NCI-H774 (cell line): ENCODE measurements at places on chromosomes 2 and 18.

DNA sequence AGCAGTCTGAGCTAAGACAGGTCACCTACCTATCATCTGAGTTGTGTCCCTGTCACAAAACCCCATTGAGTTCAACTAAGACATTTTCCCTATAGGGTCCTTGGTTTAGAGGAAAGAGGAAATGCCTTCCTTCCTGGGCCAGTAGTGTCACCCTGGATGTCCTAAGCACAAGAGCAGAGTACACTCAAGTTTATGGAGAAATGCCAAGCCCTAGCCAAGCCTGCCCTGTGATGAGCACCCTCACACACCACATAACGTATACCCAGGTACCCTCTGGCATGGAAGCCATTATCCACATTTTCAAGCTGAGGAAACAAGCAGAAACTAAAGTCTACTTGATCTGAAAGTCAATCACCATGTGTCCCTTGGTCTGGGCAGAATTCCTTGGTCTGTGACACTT is 37.3 kb downstream of the SUCLG1 start:
- no peak for DNase-seq

- DNase-seq = no peak
Observed at GRCh38 chr2:24363301-24363700, 3.0 kb upstream of the ITSN2 start.

GRCh38 chr2:131094463-131095281 is 1.4 kb upstream of the FAM168B start:
- no peak for DNase-seq

DNA sequence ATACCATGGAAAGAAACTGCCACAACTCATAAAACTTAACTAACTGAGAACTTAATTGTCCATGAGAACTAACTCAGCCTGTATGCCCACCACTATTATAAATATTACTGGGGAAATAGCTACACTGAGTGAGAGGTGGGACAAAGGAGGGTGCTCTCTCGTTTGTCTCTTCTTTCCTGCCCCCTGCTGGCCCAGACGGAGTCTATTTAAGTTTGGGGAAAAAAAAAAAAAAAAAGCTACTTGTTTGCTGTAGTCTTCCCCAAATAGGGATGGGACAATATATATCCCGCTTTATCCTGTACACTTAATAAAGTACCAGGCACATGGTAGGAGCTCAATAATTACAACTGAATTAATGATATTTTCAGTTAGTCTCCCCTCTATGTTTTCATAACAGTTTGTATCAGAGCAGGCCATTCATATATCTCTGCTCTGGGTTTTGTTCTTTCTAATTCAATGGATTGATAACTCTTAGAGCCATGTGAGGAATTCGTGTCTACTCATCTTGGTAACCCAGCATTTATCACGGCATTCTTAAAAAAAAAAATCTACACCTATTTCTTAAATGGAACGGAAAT is 647.6 kb upstream of the PKDCC start:
- DNase-seq = no peak

- no peak for DNase-seq
Observed at GRCh38 chr2:85178980-85179411, 45.8 kb downstream of the TCF7L1 start.

- DNase-seq = no peak
Observed at GRCh38 chr2:237181844-237182243, 96.2 kb downstream of the COPS8 start.

DNA sequence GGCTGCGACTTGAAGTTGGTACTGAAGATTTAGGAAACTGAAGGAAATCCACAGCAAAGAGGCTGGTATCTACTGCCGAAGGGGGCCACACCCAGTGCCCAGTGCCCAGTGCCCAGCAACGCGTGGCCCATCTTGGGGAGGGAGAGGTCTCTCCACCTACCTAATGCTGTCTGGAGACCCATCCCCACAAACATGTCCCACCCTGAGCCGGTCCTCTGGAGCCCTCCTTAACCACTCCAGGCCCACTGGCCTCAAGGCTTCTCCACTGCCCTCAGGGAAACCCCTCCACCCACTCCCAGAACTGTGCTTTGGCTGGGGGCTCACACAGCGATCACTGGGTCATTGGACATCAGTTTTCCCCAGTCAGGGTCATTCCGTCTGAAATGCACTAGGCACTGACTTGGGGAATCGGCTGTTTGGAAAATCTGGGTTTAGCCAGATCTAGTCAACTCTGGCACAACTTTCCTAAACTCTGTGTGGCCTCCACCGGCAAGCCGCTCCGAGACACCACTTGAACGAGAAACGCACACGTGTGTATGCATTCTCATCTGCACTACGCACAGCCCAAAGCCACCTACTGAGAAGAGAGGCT is 20.1 kb downstream of the GPR55 start:
- DNase-seq = no peak

GRCh38 chr2:117832905-117833613 is 18.6 kb downstream of the DDX18 start:
- no peak for DNase-seq

DNA sequence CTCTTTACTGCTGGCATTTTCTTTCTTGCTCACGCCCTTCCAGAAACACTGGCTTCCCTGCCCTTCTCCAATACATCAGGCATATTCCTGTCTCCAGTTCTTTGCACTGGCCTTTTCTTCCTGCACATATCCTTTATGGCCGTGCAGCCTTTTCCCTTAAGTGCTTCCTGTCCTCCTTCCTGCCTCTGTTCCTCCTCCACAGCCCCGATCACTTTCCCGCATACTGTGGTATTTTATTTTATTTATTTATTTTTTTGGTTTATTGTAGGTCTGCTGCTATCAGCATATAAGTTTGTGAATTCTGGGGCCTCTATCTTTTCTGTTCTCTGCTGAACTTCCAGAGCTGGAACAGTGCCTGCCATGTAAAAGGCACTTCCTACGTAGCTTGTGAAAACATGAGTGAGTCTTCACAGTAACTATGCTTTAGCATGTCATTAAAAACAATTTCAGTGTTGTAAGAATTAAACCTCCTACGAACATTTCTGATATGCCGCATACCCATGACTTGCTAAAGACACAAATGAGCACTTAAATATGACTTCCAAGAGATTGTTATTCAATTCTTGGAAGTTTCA is 289.1 kb downstream of the TRIB2 start:
- no peak for DNase-seq

DNA sequence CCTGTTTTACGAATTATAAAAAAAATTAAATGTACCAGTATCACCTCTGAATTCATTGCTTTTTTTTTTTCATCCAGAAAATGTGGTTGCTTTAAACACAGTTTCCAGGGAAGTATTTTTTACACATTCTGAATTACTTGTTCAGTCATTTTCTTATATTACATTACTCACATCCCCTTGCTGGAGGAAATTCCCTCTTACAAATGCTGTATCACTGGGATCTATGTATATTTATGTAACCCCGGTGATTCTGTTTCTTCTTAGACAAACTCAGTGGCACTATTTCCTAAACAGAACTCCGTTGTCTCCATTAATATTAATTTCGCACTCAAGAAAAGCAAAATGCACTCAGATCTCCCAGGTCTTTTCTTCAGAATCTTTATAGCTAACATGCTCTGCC is 1078.5 kb upstream of the ZEB2 start:
- DNase-seq = no peak

GRCh38 chr2:101961338-101962191 is 30.2 kb upstream of the IL1R2 start:
- no peak for DNase-seq

DNA sequence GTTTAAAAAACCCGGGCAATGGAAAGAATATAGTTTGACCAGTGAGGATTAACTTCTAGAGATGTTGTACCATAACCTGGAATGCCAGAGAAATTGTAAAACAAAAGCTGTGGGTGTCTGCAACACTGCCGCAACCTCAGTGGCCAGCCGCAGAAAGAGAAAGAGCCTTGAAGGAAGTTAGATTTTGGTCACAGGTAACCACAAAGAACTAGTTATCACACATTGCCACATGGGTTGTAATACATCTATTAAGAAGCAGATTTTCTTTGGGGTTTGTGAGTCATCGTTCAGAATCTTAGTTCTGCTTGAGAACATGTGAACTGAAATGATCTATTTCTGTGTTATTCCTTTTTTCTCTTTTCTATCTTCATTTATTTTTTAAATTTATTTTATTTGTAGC is 222.9 kb upstream of the AGAP1 start:
- DNase-seq = no peak

- no peak for DNase-seq
Observed at GRCh38 chr2:50943791-50944190, 88.1 kb downstream of the NRXN1 start.

DNA sequence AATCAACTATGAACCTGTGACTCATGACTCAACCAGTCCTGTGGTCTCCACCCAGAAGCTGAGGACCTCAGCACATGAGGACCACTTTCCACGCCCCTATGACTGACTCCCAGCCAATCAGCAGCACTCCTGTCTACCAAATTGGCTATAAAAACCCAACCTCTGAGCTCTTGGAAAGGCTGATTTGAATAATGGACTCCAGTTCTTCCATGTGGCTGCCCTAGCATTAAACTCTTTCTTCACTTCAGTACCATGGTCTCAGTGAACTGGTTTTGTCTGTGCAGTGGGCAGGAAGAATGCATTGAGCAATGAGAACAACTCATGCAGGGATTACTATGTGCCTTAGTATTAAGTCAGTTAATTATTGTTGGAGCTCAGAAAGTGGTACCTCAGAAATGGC is 78.3 kb downstream of the CMPK2 start:
- no peak for DNase-seq

DNA sequence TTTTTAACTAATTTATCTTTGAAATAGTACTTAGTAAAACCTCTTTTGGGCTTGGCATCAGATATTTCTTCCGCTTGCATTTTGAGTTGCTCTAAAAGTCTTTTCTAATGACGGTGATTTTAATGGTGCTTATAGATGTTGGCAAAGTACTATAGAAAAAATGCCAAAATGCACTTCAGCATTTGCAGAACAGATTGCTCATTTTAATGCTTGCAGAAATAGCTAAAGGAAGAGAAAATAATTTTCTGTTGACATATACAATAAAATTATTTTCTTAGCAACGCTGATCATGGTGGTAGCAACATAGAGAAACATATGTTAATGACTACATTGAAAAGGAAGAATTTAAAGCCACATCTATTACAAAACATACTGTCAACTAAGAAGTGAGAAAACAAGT is 170.7 kb downstream of the STK39 start:
- DNase-seq = no peak

DNA sequence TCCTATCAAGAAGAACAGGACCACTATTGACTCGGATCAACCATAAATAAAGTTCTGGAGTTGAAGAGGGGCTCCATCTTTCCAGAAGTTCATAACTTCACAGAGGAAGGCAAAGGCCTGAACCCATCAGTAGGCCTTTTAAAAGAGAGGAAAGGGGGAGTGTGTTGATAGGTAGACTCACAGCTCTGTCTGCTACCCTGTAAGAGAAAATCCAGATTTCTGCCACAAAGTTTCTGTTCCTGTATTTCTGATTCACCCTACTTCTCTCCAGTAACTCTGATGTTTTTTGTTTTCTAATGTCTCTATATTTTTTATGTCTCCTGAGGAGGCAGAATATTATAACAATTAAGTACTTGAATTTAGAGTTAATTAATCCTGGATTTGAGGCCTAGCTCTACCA is 564.0 kb downstream of the TNS1 start:
- no peak for DNase-seq

GRCh38 chr2:238380336-238380735 is 46.4 kb upstream of the ASB1 start:
- DNase-seq = no peak

DNA sequence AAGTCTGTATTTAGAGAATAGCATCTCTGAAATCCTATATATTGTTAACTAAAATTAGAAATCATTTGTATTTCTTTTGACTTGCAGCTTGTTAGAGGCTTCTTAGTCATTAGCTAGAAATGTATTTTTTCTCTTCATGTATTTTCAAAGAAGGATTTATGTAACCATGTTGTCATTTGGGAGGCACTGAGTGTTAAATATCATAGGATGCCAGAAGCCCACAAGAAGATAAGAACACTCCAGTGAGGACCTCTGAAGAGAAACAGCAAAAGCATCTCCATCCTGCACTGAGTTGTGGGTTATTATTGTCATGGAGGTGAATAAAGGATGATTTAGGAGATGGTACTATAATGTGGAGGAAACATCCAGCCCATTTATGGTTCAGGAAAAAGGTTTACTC is 93.5 kb downstream of the UBE2E3 start:
- no peak for DNase-seq

GRCh38 chr2:219522111-219523030 is 8.1 kb downstream of the ASIC4 start:
- DNase-seq = no peak

DNA sequence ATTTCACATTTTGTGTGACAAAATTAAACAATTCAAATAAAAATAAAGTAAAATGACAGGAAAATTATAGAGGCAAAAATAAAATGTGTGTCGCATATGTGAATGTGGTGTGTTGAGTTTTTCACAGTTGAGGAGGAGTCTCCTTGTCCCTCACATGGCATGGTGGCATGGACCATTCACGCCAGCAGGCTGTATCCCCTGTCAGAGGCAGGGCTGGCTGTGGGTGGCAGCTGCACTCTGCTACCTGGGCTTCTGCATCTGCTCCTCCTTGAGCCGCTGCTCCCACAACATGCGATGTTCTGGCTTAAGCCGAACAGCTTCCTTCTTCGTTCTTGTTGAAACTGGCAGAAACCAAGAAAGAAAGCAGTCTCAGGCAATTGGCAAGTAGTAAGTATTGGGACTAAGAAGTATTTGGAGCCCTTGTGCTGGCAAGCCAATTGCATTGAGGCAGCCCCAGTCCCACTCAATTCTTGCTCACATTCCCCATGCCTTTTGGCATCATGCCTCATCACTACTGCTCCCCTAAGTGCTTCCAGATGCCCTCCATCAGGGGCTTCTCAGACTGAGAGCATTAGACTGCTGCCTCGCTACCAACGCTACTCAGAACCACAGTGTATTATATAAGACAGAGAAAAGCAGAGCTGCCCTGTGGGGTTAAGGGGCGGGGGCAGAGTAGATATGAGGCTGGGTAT is 177.9 kb upstream of the NABP1 start:
- DNase-seq = no peak

- DNase-seq = no peak
Observed at GRCh38 chr2:107932488-107932887, 53.8 kb upstream of the SLC5A7 start.

DNA sequence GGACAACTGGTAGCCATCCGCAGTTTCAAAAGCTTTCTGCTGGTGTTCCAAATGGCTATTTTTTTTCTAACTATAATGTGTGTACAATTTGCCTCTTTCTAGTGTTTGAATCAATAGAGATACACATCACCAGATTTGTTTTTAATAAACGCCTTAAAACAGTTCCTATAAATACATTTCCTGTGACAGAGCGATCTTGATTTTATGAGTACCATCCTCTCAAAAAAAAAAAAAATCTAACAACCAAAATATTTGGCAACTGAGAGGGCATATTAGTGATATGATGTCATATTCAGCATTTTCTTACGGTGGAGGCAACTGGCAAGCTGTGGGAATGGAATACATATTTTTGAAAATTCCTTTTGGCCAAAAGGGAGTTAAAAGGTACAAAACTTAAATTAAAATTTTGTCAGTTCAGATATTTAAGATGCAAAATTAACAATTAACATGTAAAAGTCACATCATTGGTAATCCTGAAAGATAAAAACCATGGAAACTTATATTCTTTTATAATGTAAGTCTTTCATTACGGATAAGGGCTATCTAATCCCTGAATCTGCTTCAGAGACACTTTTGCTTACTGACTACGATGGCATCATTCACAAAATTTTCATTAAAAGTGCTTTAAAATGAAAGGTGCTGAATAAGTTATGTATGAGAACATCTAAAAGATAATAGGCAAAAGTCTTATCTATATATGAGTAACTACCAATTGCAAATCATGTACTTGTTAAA is 268.4 kb downstream of the TCF4 start:
- DNase-seq = no peak

GRCh38 chr18:13427354-13427753 is 208.8 kb downstream of the LDLRAD4 start:
- DNase-seq = no peak
